ENCODE measurements at places on chromosomes 6 and 20. TPM values are rescaled to one million over a fixed set of nuclear protein-coding genes. Genes with fewer than 3 reads are reported as not detected.

GRCh38 chr20:6663751-6664388 lies 103.6 kb upstream of the BMP2 start:
- no peak for DNase-seq

DNA sequence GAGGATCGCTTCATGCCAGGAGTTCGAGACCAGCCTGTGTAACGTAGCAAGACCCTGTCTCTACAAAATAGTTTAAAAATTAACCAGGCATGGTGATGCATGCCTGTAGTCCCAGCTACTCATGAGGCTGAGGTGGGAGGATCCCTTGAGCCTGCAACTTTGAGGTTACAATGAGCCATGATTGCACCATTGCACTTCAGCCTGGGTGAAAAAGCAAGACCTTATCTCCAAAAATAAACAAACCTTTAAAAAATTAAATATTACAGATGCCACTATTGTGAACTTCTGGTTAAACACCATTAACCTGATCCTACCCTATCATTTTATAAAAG lies 116.8 kb downstream of the ARHGAP18 start:
- DNase-seq, result no peak

GRCh38 chr20:37999526-38000263 lies 33.6 kb downstream of the TTI1 start:
- DNase-seq, result no peak

DNA sequence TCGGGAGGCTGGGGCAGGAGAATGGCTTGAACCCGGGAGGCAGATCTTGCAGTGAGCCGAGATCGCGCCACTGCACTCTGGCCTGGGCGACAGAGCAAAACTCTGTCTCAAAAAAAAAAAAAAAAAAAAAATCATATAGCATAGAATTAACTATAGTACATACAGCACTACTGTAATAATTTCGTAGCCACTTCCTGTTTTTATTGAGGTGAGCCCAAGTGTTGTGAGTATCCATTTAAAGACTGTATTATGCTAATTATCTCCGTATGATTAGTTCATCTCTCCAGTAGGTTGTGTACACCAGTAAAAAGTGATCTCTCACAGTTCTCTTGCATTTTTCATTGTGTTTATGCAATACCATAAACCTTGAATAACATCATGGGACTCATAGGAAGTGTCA lies 70.6 kb downstream of the IYD start:
- no peak for DNase-seq

RNF5 gene
- total RNA-seq, result 78.1 TPM

PACRG gene
- total RNA-seq, result 2.9 TPM
